ENCODE measurements at places on chromosomes 12 and 14. TPM values are rescaled to one million over a fixed set of nuclear protein-coding genes. Genes with fewer than 3 reads are reported as not detected.

IRAK3 gene
- total RNA-seq, result 37.7 TPM

GAS2L3 gene
- 2.3 TPM for total RNA-seq

CISTR gene
- total RNA-seq, result not detected

RNASE1 gene
- total RNA-seq, result 1,186 TPM

POLE2 gene
- total RNA-seq, result 5.6 TPM

FOXG1 gene
- total RNA-seq, result not detected

LRRC9 gene
- 0.16 TPM for total RNA-seq

ZC3H10 gene
- 3.6 TPM for total RNA-seq

MIP gene
- total RNA-seq, result not detected

KRT74 gene
- total RNA-seq, result not detected

TAS2R31 gene
- total RNA-seq, result 8.2 TPM

NRDE2 gene
- 19.7 TPM for total RNA-seq

TECPR2 gene
- 19.8 TPM for total RNA-seq

TMEM132C gene
- total RNA-seq, result 7.2 TPM

SLC35F4 gene
- not detected for total RNA-seq

PRPF39 gene
- 54.4 TPM for total RNA-seq

ZBTB42 gene
- total RNA-seq, result 11.4 TPM

LBHD2 gene
- not detected for total RNA-seq

CDK17 gene
- total RNA-seq, result 47.7 TPM

MGST1 gene
- 301 TPM for total RNA-seq

DLK1 gene
- total RNA-seq, result not detected

C1QL4 gene
- total RNA-seq, result 0.44 TPM

DENND5B gene
- 16.0 TPM for total RNA-seq

SLC6A15 gene
- not detected for total RNA-seq

AICDA gene
- total RNA-seq, result not detected

GLI1 gene
- 1.2 TPM for total RNA-seq

DGKA gene
- 50.5 TPM for total RNA-seq

ERP27 gene
- 7.8 TPM for total RNA-seq

KERA gene
- total RNA-seq, result 0.33 TPM

SP7 gene
- not detected for total RNA-seq

OAS1 gene
- total RNA-seq, result 39.4 TPM

KCNA5 gene
- total RNA-seq, result not detected

IAPP gene
- total RNA-seq, result not detected

RIMBP2 gene
- total RNA-seq, result under 0.01 TPM

AVPR1A gene
- 7.5 TPM for total RNA-seq

SOAT2 gene
- 0.33 TPM for total RNA-seq

MUCL1 gene
- total RNA-seq, result 3.4 TPM

CATSPERB gene
- 18.7 TPM for total RNA-seq

RAN gene
- total RNA-seq, result 186 TPM

Measured in breast epithelium (tissue), 4 donors.